ENCODE measurements at places on chromosomes 5 and 9.

DNA sequence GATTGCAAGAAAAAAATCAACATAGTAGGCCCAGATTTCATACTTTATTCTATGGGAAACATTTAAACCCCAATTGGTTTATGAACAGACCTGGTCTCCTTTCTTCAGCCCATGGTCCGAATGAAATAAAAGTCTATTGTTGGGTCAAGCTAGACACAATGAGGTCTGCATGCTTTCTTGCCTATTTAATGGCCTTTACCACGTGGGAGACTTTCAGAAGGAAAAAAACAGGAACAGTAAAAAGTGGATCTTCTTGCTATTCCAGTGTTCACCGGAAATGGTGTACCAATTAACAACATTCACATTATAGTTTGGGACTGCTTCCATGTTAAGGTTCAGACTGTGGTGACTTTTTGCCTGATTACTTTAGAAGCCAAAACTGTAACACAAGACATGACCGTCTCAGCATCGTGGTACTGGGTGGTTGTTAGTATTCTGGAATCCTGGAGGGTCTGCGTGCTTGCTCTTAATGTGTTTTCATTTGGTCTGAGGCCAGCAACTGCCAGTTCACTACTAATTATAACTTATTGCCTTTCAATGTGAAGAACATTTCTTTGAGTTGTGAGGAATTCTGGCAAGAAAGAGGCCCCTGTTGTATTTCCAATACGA is 85.4 kb upstream of the PRRC1 start:
- no peak for DNase-seq

- no peak for DNase-seq
Measured at GRCh38 chr5:56346741-56347535, 113.8 kb upstream of the ANKRD55 start.

DNA sequence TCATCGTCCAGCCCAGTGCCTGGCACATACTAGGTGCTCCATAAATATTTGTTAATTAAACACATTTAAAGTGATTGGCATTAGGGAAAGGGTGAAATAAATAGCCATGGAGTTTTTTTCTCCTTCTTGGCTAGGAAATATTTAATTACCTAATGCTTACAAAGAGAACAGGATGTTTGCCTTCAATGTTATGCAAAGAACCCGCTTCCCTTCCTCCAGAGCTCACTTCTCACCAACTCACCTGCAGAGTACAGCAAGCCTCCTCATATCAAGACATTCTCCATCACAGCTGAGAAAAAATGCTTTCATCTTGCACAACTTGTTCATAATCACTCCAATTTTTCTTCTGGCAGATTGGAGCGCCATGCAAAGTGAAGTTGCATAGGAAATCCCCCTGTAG is 161.7 kb upstream of the STK32A start:
- no peak for DNase-seq

DNA sequence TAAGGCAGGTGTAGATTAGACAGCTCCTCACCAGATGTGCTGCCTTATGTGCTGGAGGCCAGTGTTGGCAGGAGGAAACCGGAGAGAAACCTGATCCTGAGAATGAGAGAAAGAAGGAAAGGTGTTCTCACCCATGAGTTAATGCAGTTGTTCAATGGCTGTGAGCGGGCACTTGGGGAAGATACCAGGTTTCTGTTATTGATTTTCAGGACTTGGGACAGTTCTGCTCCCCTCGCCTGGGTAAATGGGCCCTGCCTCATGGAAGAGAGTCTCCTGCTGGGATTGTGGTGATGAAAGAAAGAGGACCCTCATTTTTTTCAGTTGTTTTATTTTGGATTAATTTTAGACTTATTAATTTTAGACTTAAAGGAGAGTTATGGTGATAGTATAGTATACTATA is 59.5 kb downstream of the EGFLAM start:
- no peak for DNase-seq

- DNase-seq: no peak
Measured at GRCh38 chr9:25804856-25805255, 126.6 kb upstream of the TUSC1 start.

GRCh38 chr5:94243612-94244011 is 374.8 kb downstream of the KIAA0825 start:
- no peak for DNase-seq

DNA sequence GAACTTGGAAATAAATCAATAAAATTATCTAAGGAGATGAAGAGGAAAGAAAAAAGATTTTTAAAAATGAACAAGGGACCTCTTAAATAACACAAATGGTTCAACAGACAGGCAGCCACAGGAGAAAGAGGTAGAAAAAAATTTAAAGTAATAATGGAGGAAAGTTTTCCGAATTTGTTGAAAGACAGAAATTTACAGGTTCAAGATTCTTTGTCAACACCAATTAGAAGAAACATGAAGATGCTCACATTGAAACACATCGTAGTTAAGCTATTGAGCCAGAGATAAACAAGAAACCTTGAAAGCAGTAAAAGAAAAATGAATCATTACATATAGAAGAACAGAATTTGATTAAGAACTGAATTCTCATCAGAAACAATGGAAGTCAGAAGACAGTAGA is 68.7 kb upstream of the OSMR start:
- no peak for DNase-seq

DNA sequence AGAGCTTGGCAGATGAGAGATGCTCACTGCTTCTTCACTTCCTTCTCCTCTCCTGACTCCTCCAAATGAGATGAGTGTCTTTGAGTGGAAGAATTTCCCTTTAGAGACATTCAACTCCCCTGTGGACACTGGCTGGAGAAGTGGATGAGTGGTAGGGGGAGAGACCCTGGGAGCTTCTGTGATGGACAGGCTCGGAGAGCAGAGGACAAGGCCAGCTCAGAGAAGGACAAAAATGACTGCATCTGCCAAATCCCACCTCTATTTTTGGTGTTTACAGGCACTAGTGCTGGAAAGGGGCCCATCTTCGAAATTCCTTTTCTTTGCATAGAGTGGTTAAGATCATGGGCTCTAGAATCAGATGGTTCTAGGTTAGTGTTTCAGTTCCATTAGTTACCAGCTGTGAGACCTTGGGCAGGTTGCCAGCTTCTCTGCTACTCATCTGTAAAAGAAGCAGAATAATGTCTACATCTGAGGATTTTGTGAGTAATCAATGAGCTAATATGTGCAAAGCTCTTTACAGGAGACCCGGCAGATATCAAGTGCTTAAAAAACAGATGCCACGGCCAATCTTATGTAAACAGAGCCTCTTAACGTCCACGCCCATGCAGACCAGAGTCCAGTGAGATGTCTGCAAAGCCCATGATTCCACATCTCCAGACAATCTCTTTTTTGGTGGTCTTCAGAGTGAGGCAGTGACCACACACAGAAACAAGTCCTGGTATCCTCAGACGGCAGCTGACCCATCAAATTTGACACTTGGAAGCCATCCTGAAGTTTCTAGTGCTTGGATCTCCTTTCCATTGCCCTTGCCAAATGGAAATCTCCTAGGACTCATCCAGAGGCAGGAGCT is 13.6 kb upstream of the COL27A1 start:
- DNase-seq: no peak

GRCh38 chr5:139775872-139776271 is 19.7 kb upstream of the PSD2 start:
- no peak for DNase-seq

- DNase-seq: no peak
Measured at GRCh38 chr5:97142521-97143254, at the start of gene LIX1. LIX1 (minus strand) TSS chr5:97142611; CDS start chr5:97142576, 35 bp downstream.

DNA sequence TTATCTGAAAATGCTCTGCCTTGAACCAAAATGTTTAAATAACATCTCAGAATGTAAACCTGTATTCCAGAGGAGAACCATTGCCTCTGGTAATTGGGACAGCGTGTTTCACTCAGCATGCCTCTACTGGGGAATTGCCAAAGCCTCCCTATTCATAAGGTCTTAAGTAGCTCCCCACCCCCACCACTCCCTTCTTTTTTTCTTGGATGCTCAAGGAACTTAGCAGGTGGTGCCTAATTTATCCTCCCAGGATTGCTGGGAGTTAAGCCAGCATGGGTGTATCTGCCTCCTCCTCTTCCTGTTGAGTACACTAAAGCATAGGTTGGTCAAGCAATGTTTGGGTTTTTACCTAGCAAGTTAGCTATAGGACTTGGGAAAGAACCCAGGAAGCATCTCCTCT is 220.2 kb downstream of the DMAC1 start:
- no peak for DNase-seq

GRCh38 chr5:131720714-131721113 is 76.1 kb downstream of the FNIP1 start:
- no peak for DNase-seq

- DNase-seq: no peak
Measured at GRCh38 chr5:6728011-6728794, 15.0 kb downstream of the TENT4A start.

DNA sequence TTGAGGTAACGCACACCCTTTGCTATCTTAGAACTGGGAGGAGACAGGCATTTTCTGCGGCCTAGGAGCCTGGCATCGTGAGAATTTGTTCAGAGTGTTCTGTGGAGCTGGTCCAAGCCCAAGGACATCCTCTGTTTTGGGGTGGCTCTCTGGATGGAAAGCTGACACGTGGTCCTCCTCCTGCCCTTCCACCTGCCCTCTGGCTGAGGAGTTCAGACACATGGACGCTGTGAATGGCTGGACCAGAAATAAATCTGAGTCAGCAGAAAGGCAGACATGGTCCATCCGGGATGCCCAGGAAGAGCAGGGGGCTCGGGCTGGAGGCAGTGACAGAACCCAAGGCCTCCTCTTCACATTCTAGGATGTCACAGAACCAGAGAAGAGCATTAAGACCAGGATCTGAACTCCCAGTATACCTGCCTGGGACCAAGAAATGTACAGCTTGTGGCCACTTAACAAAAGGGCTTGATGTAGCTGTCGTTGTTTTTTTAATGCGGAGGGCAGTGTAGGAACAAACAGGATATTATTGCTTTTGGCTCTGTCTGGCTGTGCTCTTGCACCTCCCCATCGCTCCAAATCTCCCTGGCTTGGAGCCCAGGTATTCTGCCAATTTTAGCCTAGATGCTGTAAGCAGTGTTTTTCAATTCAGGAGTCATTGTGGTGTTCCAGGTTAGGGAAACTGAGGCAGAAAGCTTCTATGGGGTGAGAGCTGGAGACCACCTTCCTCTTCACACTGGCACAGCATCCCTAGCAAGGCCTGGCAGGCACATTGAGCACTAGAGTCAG is 2.4 kb downstream of the CKMT2 start:
- DNase-seq: no peak

DNA sequence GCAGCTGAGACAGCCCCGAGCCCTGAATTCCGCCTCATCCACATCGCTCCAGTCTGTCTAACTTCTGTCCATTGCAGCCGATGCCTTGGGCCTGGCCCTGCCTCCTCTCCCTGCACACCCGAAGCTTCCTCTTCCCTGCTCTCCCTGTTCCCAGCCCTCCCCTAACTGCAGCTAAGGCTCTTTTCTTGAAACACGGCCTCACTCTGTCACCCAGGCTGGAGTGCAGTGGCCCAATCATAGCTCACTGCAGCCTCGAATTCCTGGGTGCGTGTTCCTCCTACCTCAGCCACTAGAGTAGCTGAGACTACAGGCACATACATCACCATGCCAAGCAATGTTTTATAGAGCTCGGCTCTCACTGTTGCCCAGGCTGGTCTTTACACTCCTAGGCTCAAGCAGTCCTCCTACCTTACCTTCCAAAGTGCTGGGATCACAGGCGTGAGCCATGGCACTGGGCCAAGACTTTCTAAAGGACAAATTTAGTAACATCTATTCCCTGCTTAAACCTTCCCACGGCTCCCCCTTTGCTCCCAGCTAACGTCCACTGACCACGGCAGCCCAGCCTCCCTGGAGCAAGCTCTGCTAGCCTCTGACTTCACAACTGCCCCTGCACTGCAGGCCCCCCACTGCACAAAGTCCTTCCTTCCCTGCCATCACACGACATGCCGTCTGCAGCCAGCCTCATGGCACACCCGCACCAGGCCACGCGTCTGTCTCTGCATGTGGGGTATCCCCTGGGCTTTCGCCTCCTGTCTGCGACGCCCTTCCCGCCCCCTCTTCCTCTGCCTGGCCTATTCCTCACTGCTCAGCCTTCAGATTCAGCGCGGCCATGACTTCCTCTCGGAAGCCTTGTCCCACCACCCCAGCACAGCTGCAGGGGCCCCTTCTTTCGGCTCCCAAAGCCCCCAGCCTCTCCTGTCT is 28.6 kb downstream of the LAMC3 start:
- DNase-seq: no peak

DNA sequence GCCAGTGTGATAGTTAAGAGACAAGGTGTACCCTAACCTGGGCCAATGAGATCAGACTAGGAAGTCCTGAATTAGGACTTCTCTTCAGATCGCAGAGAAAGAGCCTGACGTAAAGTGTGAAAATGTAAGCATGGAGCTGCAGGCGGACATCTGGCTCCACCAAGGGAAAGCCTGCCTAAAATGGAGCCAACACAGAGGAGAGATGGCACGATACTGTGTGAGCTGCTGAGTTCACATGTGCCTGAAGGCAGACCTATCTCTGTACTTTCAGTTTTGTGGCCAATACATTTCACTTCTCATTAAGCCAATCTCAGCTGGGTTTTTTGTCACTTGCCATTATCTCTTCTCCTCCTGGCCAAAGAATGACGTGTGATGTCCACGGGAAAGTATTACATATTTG is 210.5 kb downstream of the ELAVL2 start:
- DNase-seq: no peak

DNA sequence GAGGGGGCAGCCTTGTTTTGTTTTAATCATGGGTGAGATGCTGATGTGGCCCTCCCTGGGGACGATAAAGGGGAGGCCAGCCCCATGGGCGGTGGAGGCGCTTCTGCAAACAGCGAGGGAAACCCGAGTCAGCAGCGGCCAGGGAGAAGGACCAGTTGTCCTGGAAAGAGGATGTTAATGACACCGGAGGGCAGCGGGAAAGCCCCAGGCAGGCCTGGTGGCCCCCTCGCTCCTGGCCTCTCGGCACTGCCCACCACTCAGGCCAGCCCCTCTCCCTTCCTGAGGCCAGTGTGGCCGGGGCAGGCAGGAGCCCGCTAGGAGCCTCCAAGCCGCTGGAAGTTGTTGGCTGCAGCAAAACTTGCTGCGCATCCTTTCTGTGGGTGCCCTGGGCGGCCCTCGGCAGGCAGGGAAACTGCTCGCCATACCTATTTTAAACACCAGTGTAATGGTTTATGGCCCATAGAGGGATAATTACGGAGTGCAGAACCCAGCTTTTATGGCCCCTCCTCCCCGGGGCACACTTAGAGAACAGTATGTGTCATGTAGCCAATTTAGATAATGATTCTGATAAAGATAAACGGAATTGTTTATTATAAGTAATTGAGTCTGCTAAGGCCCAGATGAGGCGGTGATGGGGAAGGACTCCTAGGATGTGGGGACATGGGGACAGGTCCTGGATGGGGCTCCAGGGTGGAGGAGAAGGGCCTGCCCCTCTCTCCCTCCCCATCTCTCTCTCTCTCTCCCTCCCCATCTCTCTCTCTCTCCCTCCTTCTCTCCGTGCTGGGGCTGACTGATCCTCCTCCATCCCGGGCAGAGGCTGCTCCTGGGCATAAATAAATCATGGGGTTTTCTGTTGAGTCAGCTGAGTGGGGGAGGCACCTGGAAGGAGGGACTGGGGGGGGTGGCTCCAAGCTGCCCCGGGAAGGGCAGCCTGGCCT is 36.9 kb downstream of the LMX1B start:
- DNase-seq: no peak

DNA sequence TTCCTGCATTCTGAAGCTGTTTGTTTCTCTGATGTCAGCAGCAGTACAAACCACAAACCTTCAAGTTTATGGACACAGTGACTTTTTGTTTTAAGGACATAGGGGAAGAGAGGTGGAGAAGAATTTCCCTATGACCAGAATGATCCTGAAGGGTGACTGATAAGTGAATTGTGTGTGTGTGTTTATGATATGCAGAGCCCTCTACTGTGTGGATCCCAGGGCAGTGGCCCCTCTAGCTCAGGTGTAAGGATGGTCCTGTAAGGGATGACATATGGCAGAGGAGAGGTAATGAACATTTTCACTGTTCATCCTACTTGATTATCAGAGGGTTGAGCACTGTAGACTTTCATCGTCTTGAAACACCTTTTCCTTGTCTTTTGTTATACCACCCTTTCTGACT is 30.6 kb upstream of the TMED7 start:
- DNase-seq: no peak

Measured in activated effector memory CD4-positive, alpha-beta T cell treated with Interleukin-2 at 50 U/mL for 16 hours (primary cell).